ENCODE measurements at places on chromosomes 7 and 10. TPM values are rescaled to one million over a fixed set of nuclear protein-coding genes. Genes with fewer than 3 reads are reported as not detected.

GRCh38 chr10:10745291-10745690 is 272.4 kb upstream of the CELF2 start:
- no peak overlapping the region for H3K27ac ChIP-seq
- DNase-seq, result no peak
- no peaks in the 10 kb centered on the region for H3K27me3 ChIP-seq
- H3K4me1 ChIP-seq, result no peaks in the 10 kb centered on the region
- H3K36me3 ChIP-seq, result no peaks in the 10 kb centered on the region

- H3K27me3 ChIP-seq, result no peaks in the 10 kb centered on the region
- H3K4me1 ChIP-seq, result no peaks in the 10 kb centered on the region
- no peak for DNase-seq
- no peak overlapping the region for H3K4me3 ChIP-seq
- H3K36me3 ChIP-seq, result no peaks in the 10 kb centered on the region
- H3K27ac ChIP-seq, result no peak overlapping the region
Measured at GRCh38 chr10:80585812-80586211, 48.1 kb downstream of the SH2D4B start.

MYOZ1 gene
- 11.7 TPM for polyA plus RNA-seq

DNA sequence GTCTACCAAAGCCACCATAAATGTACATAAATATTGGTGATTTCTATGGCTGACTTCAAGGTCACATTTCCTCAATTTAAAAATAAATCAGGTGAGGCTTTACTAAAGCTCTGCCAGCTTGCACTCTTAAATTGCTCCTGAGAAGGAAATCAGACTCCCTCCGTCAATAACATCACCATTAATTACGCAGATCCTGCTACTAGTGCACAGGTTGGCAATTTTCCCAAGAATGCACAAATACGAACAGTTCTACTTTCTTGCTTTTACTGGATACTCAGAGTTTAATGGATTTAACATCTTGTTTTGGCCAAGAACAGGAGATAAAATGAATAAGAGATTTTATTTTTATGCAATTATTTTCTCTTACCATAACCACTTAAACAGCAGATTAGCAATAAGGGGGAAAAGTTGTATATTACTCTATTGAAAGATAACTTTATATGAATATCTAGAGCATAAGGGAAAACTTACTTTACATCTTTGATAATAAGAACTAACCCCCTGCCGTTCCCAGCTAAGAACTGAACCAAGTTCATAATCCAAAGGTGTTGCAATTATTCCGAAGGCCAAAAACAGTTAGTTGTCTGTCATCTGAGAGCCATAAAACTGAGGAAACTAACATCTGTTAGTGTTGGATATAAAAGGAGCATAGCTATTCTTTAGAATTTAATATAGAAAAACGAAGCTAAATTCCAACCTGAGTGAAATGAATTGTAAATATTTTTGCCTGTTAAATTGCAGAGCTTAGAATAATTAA is 140.5 kb downstream of the TWIST1 start:
- H3K4me3 ChIP-seq, result no peak overlapping the region
- H3K27me3 ChIP-seq, result no peaks in the 10 kb centered on the region
- no peak for DNase-seq
- no peak overlapping the region for H3K27ac ChIP-seq

- no peaks in the 10 kb centered on the region for H3K27me3 ChIP-seq
- H3K4me3 ChIP-seq, result no peak overlapping the region
- no peak for DNase-seq
- H3K36me3 ChIP-seq, result no peaks in the 10 kb centered on the region
- no peak overlapping the region for H3K27ac ChIP-seq
Measured at GRCh38 chr10:96244354-96244753, 27.0 kb downstream of the BLNK start.

ANXA8L1 gene
- 0.39 TPM for polyA plus RNA-seq

DNA sequence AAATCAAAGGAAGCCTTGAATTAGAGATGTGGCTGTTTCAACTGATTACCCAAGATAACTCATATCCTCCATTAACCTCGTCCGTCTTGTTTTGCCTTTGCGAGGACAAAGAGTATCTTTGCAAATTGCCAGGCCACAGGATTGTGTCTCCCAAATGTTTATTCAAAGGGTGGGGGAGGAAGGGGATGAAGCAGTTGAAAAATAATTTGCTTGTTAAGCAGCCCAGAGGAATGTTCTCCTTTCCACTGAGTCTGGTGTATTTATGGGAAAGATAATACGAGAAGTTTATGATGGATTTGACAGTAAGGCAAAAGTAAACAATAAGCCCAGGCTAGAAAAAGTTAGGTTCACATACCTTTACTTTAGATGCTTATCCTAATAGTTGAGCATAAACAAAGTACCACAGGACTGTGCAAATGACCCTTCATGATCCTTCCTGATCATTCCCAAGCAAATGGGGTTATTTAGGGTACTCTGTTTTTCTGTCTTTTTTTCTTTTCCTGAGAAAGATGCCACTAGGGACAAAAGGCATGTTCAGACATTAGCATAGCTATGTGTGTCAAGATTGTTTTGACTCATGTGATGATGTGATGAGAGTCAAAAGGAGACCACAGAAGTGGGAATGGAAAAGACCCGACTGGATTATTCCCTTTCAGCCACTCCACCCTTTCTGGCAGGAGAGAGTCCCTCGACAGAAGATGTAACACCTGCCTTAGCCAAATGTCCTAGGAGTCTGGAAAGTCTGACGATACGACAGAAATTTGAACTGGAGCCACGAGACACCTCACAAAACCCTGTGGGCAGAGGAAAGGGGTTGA is 243.0 kb upstream of the GLI3 start:
- no peak for DNase-seq
- no peaks in the 10 kb centered on the region for H3K36me3 ChIP-seq
- peaks cover 9% of the 10 kb centered on the region for H3K4me1 ChIP-seq
- no peaks in the 10 kb centered on the region for H3K27me3 ChIP-seq

PARD3 gene
- polyA plus RNA-seq, result 36.5 TPM

EPHA1 gene
- 1.8 TPM for polyA plus RNA-seq

YWHAG gene
- 25.0 TPM for polyA plus RNA-seq

SPDYE2 gene
- polyA plus RNA-seq, result 8.5 TPM

DNA sequence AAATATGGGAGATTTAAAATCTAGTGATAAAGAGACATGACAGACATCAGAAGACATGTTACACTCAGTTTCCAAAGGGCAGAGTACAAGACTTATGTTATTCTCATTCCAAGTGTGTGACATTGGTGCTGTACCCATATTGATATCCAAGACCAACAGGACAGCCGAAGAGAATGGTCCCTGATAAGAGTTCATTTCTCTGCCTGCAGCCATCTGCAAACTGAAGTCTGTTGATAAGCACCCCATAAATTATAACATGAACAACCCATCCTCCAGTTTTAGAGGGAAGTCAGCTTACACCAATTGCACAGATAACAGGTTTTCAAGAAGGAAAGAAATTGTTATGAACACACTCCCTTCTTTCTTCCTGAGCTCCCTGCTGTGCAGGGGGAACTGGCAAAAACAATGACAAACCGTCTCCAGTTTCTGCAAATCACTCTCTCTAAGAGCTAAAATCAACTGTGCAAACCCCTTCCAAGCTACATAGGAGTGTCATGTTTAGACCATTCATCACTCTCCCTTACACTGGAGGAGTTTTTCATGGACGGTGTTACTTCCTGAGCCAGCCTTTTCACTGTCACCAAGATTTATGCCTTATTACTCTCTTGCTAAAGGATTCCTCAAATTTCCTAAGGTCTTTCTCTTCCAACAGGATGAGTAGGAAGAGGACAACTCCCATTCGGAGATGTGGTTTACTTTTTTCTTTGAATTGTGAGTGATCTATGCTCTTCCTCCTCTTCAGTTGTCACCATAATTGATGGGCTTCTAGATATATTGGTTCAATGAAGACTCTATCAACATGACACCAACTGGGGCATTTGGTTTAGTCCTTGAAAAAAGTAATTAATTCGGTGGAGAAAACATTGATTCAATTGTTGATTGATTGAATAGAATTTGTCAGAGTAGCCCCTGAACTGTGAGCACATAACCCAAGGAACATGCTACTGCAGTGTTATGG is 80.3 kb upstream of the FAM171A1 start:
- H3K27ac ChIP-seq, result no peak overlapping the region
- H3K4me3 ChIP-seq, result no peak overlapping the region
- H3K4me1 ChIP-seq, result no peaks in the 10 kb centered on the region
- no peak for DNase-seq

DNA sequence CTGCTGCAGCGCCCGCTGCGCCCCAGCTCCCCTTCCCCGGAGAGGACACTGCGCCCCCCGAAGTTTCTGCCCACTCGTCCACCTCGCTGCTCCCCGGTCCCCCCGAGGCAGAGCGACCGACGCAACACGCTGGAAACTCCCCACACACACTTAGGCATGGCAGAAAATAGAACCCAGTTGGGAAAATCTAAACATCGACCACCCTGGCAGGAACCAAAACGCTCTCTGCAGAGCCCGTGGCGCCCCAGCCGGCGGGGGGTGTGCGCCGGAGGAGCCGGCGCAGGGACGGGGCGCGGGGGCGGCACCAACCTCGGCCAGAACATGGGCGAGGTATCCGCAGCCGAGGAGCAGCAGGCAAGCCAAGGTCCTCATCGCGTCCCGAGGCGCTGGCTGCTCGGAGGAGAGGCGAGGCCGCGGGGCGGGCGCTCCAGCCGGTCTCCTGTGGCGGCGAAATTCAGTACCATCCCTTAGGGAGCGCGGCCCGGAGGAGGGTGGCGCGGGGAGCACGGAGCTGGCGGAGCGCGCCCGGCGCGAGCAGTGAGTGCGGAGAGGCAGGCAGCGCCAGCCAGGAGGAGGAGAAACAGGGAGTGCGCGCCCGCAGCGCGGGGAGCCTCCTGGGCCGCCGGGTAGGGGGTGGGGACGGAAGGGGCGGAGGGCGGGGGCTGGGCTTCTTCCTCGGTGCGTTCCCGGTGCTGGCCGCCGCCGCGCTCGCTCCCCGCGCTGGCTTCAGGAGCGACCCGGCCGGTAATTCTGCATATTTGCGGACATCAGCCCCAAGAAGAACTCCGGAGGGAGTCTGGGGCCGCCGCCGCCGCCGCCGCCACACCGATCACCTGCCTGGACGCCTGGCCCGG is 789 bp downstream of the PDGFA start:
- DNase-seq, result peak; percentile 88
- H3K4me1 ChIP-seq, result peaks cover 19% of the 10 kb centered on the region
- H3K27ac ChIP-seq, result peak overlapping the region; percentile 8
- peak overlapping the region; percentile 55 for H3K4me3 ChIP-seq

GRCh38 chr7:94420328-94420727 is 25.6 kb downstream of the COL1A2 start:
- peaks cover 4% of the 10 kb centered on the region for H3K36me3 ChIP-seq
- H3K4me1 ChIP-seq, result no peaks in the 10 kb centered on the region
- peak; percentile 36 for DNase-seq
- no peak overlapping the region for H3K4me3 ChIP-seq

GRCh38 chr10:77548157-77548556 is 89.5 kb downstream of the KCNMA1 start:
- H3K4me3 ChIP-seq, result no peak overlapping the region
- no peaks in the 10 kb centered on the region for H3K36me3 ChIP-seq
- no peaks in the 10 kb centered on the region for H3K27me3 ChIP-seq

GRCh38 chr7:106864298-106865081 is 592 bp upstream of the PIK3CG start:
- H3K27me3 ChIP-seq, result no peaks in the 10 kb centered on the region
- no peak for DNase-seq
- no peaks in the 10 kb centered on the region for H3K36me3 ChIP-seq
- H3K4me1 ChIP-seq, result peaks cover 7% of the 10 kb centered on the region

- H3K36me3 ChIP-seq, result no peaks in the 10 kb centered on the region
- no peak for DNase-seq
- H3K4me1 ChIP-seq, result no peaks in the 10 kb centered on the region
- H3K4me3 ChIP-seq, result no peak overlapping the region
Measured at GRCh38 chr10:3763035-3763456, 22.0 kb downstream of the KLF6 start.
